ENCODE measurements at places on chromosomes 11 and 22. TPM values are rescaled to one million over a fixed set of nuclear protein-coding genes. Genes with fewer than 3 reads are reported as not detected.

DNA sequence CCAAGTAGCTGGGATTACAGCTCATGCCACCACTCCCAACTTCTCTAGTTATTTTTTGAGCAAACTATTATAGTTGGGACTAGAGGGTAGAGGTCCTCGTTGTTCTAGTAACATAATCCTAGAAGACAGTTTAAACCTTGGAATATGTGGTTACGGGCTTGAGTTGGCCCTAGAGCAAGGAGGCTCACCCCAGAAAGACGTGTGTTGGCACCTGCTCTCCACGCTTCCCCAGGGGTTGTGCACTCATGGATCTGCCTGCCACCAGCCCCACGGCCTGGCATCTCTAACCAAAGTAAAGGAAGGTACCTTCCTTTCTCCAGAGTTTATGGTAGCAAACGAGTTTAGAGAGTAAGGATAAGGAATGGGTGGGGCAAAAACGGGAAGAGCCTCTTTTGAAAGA, 79.0 kb downstream of the SCN3B start:
- DNase-seq = no peak

GRCh38 chr11:61785837-61786402, 6.5 kb downstream of the TMEM258 start:
- no peak for DNase-seq

DNA sequence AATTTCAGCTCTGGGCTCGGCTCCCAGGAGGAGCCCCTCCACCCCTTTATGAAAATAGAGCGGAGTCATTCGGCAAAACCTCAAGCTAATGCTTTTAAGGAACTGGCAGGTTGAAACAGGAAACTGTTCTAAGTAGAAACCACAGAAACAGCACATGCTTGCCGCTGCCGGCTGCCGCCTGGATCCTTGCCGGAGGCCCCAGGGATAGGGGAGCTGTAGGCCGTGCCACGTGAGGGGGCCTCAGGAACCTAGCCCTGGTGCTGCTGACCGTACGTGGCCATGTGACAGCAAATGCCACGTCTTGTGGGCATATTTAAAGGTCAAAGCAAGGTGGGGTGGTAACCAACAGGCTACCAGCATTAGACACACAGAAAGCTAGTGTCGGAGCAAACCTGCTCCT, 77.9 kb upstream of the TIMP3 start:
- DNase-seq = no peak

DNA sequence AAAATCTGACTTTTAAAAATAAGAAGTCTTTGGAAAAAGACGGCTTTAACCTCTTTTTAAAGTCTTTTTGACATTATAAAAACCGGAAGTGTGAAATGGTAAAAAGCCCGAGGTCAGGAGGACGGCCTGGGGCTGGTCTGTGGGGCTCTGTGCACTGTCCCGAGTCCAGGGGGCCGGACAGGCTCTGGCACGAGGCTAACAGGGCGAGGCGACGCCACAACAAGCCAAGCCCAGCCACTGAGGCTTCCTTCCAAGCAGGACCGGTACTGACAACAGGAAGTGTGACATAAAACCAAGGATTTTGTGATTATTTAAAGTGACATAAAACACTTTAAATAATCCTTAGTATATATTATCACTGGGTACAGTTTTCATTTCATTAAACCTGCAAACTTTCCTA, 39.2 kb downstream of the BRD1 start:
- DNase-seq = no peak

GRCh38 chr11:112221274-112221835, 4.9 kb upstream of the PTS start:
- DNase-seq = no peak

DNA sequence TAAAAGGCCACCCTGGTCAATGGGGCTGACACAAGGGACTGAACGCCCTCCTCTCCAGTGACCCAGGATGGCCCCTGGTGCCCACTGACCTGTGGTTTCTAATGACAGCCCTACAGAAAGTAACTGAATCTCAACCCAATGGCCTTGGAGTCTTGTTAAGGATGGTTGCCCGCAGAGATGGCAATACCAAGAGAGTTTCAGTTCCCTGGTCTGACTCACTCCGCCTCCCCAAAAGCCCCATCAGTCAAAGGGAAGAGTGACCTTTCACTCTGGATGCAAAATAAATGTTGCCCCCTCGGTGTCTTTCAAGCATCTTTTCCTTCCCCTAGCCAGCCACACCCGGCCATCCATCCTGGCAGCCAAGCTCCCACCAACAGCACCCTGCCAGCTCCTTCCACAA, 57.7 kb upstream of the ISX start:
- no peak for DNase-seq

- DNase-seq = no peak
Measured at GRCh38 chr11:18731441-18731840, 5.5 kb upstream of the IGSF22 start.

- no peak for DNase-seq
Measured at GRCh38 chr11:115197031-115197430, 307.2 kb downstream of the CADM1 start.

GRCh38 chr22:36333644-36334043, 54.1 kb downstream of the MYH9 start:
- DNase-seq = no peak

DNA sequence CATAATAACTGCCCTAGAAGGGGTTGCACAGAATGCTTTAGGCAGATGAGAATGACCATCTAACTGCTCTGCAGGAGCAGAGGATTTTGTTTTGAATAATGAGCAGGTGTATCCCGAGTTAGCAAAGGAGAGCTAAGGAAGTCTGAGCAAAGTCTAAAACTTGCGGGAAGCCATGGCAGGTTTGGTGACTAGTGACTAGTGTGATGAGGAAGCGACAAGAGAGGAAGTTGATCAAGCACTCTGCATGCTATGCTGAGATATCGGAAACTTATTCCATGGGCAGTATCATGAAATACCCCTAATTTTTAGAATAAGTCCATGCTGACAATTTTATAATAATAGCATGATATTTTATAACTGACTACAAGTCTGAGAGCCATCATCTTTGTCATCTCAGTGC, 12.9 kb downstream of the OLFML1 start:
- no peak for DNase-seq

GRCh38 chr11:33769542-33769941, 4.8 kb downstream of the FBXO3 start:
- no peak for DNase-seq

DNA sequence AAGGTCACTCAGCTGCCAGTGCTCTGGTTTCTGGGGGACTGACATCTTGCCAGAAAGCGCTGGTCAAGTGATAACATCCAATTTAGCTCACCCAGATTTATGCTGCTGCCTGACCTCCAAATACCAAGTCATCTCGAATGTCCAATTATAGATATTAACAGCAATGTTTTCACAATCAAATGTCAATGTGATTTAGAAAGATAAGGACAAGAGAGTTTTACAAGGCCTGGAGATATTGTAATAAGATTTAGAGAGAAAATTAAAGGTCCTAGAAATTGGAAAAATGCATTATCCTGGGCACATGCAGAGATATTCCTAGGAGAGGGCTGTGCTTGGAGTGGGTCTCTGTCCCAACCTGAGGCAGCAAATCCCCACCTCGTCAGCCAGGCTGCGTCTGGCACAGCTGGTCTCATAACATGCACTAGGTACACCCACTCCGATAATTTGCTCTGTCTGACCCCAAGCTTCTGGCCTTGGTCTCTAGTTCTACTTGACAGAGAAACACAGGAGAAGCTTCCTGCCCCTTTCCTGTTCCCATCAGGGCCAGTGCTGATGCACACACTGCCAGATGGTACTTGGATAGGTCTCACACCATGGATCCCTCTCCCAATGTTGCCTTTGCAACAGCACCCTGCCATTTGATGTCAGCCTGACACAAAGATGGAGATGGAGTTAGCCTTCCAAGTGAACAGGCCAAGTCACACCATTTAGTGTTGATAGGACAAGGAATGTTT, 28.6 kb downstream of the USH1C start:
- DNase-seq = no peak

- DNase-seq = no peak
Measured at GRCh38 chr22:43326331-43327156, 16.6 kb downstream of the SCUBE1 start.

DNA sequence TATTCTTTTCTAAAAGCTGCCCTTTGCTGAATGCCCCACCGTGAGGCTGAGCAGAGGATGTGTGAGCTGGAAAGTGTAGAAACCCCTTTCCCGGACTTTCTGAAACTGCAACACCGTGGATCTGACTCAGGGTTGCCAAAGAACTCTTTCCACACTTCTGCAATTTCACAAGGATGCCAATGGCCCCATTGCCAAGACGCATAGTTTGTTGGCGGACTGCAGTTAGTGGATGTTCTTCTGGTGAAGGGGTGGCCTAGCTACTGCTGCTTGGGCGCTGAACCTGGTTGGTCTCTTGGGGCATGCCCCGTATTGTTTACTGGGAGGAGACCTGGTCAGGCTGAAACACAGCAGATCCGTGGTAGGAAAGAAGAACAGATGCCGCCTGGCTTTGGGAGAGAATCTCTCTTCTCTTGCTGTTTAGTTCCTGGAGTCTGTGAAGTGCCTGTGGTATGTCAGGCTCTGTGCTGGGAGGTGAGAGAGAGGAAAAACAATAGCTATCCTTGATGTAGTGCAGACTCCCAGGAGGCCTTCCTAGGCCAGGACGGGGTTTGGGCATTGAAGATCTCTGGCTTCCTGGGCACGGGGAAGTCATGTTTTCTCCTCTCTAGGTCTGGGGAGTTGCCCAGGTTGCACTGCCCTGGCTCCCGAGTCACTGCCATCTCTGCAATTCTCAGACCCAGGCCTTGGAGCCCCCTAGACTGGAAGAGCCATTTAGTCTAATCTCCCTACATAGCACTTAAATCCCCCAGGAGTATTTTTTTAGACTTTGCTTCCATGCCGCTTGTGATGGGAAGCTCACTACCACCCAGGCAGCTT, 26.9 kb downstream of the CD82 start:
- no peak for DNase-seq

DNA sequence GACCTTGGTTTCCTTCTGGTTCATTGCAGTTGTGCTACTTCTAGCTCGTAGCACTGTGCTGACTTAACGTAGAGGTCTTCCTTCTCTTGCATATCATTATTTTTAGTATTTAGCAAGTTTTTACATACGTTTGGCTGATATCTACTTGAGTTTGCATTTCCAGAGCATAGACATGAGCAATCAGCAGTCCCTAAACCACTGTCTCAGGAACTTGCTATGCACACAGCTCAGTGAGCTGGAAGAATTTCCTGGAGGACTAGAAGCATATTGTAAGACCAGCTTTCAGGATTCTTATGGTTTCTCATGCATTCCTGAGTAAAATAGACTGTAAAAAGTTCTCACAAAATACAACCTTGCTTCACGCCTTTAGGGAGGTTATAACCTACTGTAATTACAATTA, 226.7 kb upstream of the PDGFD start:
- DNase-seq = no peak

GRCh38 chr11:83157594-83158356, 844 bp downstream of the PCF11 start:
- no peak for DNase-seq

- no peak for DNase-seq
Measured at GRCh38 chr11:134755535-134755934, 343.5 kb upstream of the B3GAT1 start.

GRCh38 chr11:104286129-104286528, 122.2 kb upstream of the PDGFD start:
- DNase-seq = no peak

DNA sequence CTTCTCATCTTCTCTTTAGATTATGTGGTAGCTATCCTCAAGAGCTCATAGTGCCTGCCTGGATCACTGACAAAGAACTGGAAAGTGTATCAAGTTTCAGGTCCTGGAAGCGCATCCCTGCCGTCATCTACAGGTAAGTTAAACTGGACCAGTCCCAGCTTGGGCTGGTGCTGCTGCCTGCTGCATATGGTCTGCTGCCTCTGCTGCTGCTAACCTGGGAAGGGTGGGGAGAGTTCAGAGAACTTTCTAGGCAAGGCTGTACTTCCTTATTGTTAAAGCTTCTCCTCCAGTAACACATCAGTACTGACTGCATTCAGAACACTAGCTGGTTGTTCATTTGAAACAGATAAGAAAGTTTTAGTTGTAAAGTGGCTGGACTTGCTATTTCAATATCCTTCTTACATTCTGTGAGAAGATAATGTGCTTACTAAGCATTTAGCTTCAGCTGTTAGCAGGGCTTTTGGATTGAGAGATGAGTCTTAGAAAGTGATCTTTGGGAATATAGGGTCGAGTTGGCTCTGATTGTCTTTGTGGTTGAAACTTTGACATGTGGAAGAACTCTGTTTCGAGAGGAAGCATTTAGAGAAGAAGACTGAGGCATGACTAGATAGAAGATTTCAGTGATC, 77.3 kb upstream of the HORMAD2 start:
- no peak for DNase-seq

Gene FXYD2
- total RNA-seq = 7.7 TPM

Gene CAVIN3
- total RNA-seq = 7.1 TPM

Gene MRPL23
- 47.2 TPM for total RNA-seq

Gene ACR
- total RNA-seq = 0.62 TPM

Gene OR8K5
- not detected for total RNA-seq

Gene NLRX1
- total RNA-seq = 14.7 TPM

Gene KRTAP5-11
- not detected for total RNA-seq

Gene TH
- 1.1 TPM for total RNA-seq

Gene MAJIN
- total RNA-seq = not detected

Gene LRRC51
- total RNA-seq = 12.4 TPM

Gene TSPAN32
- 3.4 TPM for total RNA-seq

Gene SESN3
- total RNA-seq = 80.2 TPM

Gene DLAT
- total RNA-seq = 36.7 TPM

Gene MEN1
- 54.6 TPM for total RNA-seq
